Thyroid gland (tissue), 4 donors: ENCODE measurements at places on chromosomes 4 and X. TPM values are rescaled to one million over a fixed set of nuclear protein-coding genes. Genes with fewer than 3 reads are reported as not detected.

The WDFY3 gene
- total RNA-seq: 129 TPM

The MSANTD1 gene
- 2.0 TPM for total RNA-seq

The LDB2 gene
- total RNA-seq: 50.4 TPM

GRCh38 chr4:32847461-32847860 is 2127.3 kb downstream of the PCDH7 start:
- H3K36me3 ChIP-seq: no peaks in the 10 kb centered on the region
- H3K27me3 ChIP-seq: no peaks in the 10 kb centered on the region
- H3K27ac ChIP-seq: no peak overlapping the region

- DNase-seq: peak; percentile 47
- H3K27me3 ChIP-seq: no peaks in the 10 kb centered on the region
- no peak overlapping the region for H3K4me3 ChIP-seq
- no peaks in the 10 kb centered on the region for H3K4me1 ChIP-seq
Observed at GRCh38 chr4:73668782-73669201, 48.6 kb upstream of the RASSF6 start.

- H3K36me3 ChIP-seq: no peaks in the 10 kb centered on the region
- H3K27me3 ChIP-seq: no peaks in the 10 kb centered on the region
- DNase-seq: peak; percentile 81
- H3K4me1 ChIP-seq: no peaks in the 10 kb centered on the region
Observed at GRCh38 chr4:602559-602942, 22.8 kb upstream of the PDE6B start.

The DSPP gene
- not detected for total RNA-seq

The C4orf36 gene
- 2.3 TPM for total RNA-seq

DNA sequence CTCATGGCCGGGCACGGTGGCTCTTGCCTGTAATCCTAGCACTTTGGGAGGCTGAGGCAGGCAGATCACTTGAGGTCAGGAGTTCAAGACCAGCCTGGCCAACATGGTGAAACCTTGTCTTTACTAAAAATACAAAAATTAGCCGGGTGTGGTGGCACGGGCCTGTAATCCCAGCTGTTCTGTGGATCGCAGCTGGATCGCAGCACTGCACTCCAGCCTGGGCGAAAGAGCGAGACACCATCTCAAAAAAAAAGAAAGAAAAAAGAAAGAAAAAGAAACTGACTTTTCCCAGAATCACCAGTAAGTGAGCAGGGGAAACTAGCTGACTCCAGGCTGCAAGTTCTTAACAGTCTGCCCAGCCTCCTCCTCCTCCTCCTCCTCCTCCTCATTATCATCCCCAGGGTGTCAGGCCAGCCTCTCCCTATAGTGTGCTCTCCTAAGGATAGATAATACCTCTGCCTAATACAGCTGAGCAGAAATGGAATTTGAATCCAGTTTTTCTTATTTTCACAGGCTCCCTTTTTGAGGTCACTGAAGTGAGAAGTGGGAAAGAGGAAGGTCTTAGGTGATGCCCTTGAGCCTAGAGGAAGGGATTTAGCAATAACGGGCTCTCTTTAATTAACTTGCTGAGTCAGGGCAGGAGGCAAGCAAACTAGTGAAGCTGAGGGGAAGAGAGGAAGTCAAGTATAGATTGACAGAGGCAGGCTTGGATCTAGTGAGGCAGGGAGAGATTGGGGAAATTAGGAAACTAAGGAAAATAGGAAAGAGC is 11.8 kb upstream of the ELF2 start:
- DNase-seq: no peak
- no peaks in the 10 kb centered on the region for H3K36me3 ChIP-seq
- no peaks in the 10 kb centered on the region for H3K27me3 ChIP-seq

GRCh38 chrX:101931136-101931487 is 715 bp downstream of the ZMAT1 start:
- no peaks in the 10 kb centered on the region for H3K36me3 ChIP-seq
- no peak overlapping the region for H3K4me3 ChIP-seq
- DNase-seq: no peak
- peak overlapping the region; percentile 96 for H3K27ac ChIP-seq
- no peaks in the 10 kb centered on the region for H3K4me1 ChIP-seq

GRCh38 chrX:281166-281999 is at the start of gene PLCXD1:
TSS of gene PLCXD1 (plus strand) at chrX:281381. CDS start at chrX:284188, 2,807 bp downstream.
- H3K36me3 ChIP-seq: no peaks in the 10 kb centered on the region
- peak; percentile 19 for DNase-seq
- no peaks in the 10 kb centered on the region for H3K27me3 ChIP-seq
- no peak within 1 kb of the TSS for H3K4me3 ChIP-seq
- H3K4me1 ChIP-seq: peaks cover 7% of the 10 kb centered on the region

The COL25A1 gene
- total RNA-seq: 5.5 TPM

DNA sequence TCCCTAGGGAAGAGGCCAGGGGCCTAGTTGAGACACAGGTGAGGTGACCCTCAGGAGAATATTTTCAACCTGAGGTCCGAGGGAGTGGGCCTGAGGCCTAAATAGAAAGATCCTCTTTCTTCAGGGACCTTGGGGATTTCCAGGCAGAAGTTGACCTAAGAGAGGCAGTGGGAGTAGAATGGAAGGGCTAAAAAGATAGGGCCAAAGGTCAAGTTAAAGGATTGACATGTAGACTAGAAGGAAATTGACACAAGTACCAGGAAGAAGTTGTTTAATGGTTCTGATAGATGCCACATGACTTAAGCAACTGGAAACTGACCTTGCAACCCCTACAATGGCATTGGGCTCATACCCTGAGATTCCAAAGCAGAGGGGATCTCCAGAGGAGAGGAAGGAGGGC is 76.9 kb downstream of the SHROOM3 start:
- H3K27ac ChIP-seq: no peak overlapping the region
- DNase-seq: no peak
- H3K4me1 ChIP-seq: no peaks in the 10 kb centered on the region
- no peaks in the 10 kb centered on the region for H3K36me3 ChIP-seq

The PRAF2 gene
- 32.9 TPM for total RNA-seq

The PACRGL gene
- total RNA-seq: 31.1 TPM

The AWAT1 gene
- not detected for total RNA-seq

The EFHC2 gene
- total RNA-seq: 4.7 TPM

GRCh38 chr4:14841801-14842768 is 160.2 kb upstream of the CPEB2 start:
- no peak overlapping the region for H3K4me3 ChIP-seq
- H3K36me3 ChIP-seq: no peaks in the 10 kb centered on the region
- H3K4me1 ChIP-seq: no peaks in the 10 kb centered on the region
- no peak overlapping the region for H3K27ac ChIP-seq
